ENCODE measurements at places on chromosomes 4 and X.

DNA sequence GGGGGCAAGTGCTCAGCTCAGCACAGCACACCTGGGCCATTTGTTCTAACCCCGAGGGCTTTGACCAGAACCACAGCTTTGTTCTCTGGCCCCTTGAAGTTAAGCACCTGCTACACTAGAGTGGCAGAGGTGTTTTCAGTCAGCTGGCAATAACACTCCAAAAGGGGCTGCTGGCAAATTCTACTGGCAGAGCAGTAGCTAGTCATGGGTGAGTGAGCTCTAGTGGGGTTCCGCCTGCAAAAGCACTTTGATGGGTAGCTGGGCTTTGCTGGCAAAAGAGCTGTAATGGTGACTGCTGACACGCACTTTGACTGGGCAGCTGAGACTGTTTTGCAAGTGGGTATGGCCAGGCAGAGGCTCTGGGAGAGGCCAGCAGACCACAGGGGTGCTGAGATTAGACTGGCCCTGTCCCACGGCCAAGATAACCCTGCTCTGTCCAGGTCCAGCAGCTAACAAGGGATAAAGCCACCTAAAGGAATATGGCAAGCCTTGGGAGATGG is 65.2 kb upstream of the TENT5D start:
- no peak overlapping the region for H3K4me3 ChIP-seq
- no peak overlapping the region for H3K27ac ChIP-seq
- H3K36me3 ChIP-seq, result no peaks in the 10 kb centered on the region
- no peaks in the 10 kb centered on the region for H3K27me3 ChIP-seq
- H3K4me1 ChIP-seq, result no peaks in the 10 kb centered on the region

DNA sequence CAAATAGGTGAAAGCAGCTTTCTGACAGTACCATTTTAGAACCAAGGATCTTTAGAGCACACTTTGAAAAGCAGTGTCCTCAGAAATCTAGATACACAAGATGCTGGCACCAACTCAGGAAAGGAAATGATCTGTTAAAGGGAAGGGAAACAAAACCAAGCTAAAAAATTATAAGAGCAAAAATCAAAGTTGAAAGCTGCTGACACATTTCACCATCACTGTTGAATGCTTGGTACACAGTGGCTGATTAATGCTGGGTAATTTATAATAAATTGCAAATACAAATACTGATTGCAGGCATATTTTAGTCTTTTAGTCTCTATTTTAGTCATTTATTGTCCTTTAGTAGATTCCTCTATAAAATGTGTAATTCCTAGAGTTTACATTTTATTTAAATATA is 1540.1 kb upstream of the PCDH10 start:
- H3K27ac ChIP-seq, result no peak overlapping the region
- H3K36me3 ChIP-seq, result no peaks in the 10 kb centered on the region
- DNase-seq, result no peak
- H3K4me3 ChIP-seq, result no peak overlapping the region
- H3K27me3 ChIP-seq, result no peaks in the 10 kb centered on the region
- no peaks in the 10 kb centered on the region for H3K4me1 ChIP-seq

- no peak overlapping the region for H3K27ac ChIP-seq
- no peaks in the 10 kb centered on the region for H3K4me1 ChIP-seq
- H3K36me3 ChIP-seq, result no peaks in the 10 kb centered on the region
- H3K27me3 ChIP-seq, result no peaks in the 10 kb centered on the region
- H3K4me3 ChIP-seq, result no peak overlapping the region
Observed at GRCh38 chrX:69021141-69021960, 143.9 kb downstream of the PJA1 start.

DNA sequence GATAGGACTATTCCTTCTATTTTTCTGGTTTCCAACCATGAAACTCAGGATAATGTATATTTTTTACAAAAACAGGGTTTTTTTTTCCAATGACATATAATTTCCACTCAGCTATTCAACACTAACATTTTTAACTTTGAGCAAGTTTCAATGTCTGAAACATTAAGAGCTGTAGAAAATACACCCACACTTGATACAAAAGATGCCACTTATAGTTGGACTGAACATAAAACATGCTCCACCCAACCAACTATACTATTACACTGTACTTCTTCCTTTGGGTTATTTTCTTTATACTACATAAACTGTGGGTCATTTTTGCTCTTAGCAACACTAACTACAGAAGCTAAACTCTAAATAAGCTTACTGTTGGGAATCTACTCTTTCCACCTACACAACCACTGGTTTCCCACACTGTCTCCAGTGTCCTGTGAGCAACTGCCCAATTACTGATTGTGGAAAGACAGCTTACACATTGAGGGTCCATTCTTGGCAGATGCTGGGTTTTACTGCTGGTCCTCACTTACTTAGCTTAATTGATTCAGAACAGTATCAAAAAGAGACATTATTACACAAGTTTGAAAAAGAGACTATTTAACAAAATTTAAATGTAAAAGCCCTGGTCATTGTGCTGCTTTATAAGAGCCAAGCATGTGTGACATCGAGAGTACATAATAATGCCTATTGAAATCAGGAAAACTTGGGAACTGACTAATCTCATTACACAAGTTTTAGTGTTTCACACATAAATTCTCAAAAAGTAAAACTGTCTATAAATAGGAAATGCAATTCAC is 6.3 kb downstream of the AMMECR1 start:
- no peak overlapping the region for H3K4me3 ChIP-seq
- H3K4me1 ChIP-seq, result peaks cover 1% of the 10 kb centered on the region
- H3K27me3 ChIP-seq, result no peaks in the 10 kb centered on the region
- no peaks in the 10 kb centered on the region for H3K36me3 ChIP-seq

- peaks cover 3% of the 10 kb centered on the region for H3K4me1 ChIP-seq
- H3K27me3 ChIP-seq, result no peaks in the 10 kb centered on the region
- H3K27ac ChIP-seq, result no peak overlapping the region
- no peak for DNase-seq
Observed at GRCh38 chr4:184283659-184284335, 66.1 kb upstream of the ENPP6 start.

GRCh38 chr4:122739174-122739573 is 6.7 kb downstream of the BBS12 start:
- H3K4me3 ChIP-seq, result no peak overlapping the region
- no peaks in the 10 kb centered on the region for H3K36me3 ChIP-seq
- no peak overlapping the region for H3K27ac ChIP-seq

GRCh38 chrX:40021647-40022046 is 76.1 kb downstream of the BCOR start:
- DNase-seq, result no peak
- H3K4me1 ChIP-seq, result no peaks in the 10 kb centered on the region
- H3K27me3 ChIP-seq, result no peaks in the 10 kb centered on the region
- H3K4me3 ChIP-seq, result no peak overlapping the region
- no peaks in the 10 kb centered on the region for H3K36me3 ChIP-seq

DNA sequence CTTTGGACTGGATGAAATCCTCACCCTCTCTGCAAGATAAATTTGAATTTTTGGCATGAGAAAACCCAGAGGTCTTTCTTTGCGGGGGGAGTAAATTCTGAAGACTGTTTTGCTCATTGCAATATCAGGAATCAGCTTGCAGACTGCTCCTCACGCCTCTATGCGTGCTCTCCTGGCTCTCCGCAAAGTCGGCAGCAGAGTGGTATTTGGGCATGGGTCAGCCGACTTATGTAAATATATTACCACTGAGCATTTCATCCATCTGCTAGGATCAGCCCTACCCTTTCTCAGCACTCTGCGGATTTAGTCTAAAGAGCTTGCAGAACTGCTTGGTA is 288.0 kb downstream of the ASMT start:
- H3K4me1 ChIP-seq, result no peaks in the 10 kb centered on the region
- H3K27ac ChIP-seq, result no peak overlapping the region
- H3K36me3 ChIP-seq, result no peaks in the 10 kb centered on the region
- DNase-seq, result no peak

DNA sequence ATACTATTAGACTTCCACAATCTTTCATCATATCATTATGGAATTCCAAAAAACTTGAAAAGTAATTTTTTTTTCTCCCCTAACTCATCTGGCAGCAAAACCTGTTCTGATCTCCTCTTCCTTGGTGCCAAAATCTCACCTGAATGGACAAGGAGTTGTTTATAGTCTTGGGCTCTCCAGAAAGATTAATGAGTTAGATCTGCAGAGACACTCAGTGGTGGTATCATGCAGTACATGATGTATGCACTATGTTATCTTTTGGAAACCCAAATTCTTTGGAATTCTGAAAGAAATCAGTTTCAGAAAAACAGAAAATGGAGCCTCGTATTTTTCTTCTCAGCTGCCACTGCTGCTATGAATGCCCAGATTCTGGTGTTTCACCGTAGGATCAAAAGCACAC is 11.7 kb downstream of the GPM6B start:
- H3K36me3 ChIP-seq, result no peaks in the 10 kb centered on the region
- peaks cover 2% of the 10 kb centered on the region for H3K4me1 ChIP-seq
- H3K27ac ChIP-seq, result no peak overlapping the region
- no peak overlapping the region for H3K4me3 ChIP-seq
- DNase-seq, result no peak

- no peaks in the 10 kb centered on the region for H3K27me3 ChIP-seq
- no peak overlapping the region for H3K27ac ChIP-seq
- no peak overlapping the region for H3K4me3 ChIP-seq
Observed at GRCh38 chr4:81758574-81759264, 287.0 kb upstream of the RASGEF1B start.

DNA sequence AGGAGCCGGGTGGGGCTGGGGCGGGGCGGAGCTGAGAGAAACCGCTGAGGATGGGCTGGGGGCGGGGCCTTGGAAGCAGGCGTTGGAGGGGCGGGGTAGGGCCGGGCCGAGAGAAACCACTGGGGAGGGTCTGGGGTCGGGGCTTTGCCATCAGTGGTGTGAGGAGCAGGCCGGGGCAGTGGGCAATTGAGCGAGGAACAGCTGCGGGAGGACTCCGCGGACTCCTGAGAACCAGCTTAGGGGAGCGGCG is 1.3 kb upstream of the EOLA2 start:
- 0 out of 2 replicates have a peak, but pooled peaks cover 1% of the 10 kb centered on the region for H3K4me1 ChIP-seq
- no peaks in the 10 kb centered on the region for H3K27me3 ChIP-seq
- H3K27ac ChIP-seq, result no peak overlapping the region
- H3K36me3 ChIP-seq, result no peaks in the 10 kb centered on the region

- DNase-seq, result no peak
- no peaks in the 10 kb centered on the region for H3K4me1 ChIP-seq
- H3K27me3 ChIP-seq, result no peaks in the 10 kb centered on the region
- no peaks in the 10 kb centered on the region for H3K36me3 ChIP-seq
- no peak overlapping the region for H3K27ac ChIP-seq
Observed at GRCh38 chrX:111168314-111168713, 72.3 kb downstream of the PAK3 start.

GRCh38 chrX:54808109-54808604 is 612 bp downstream of the MAGED2 start:
- H3K36me3 ChIP-seq, result peaks cover 19% of the 10 kb centered on the region
- no peaks in the 10 kb centered on the region for H3K27me3 ChIP-seq
- no peak overlapping the region for H3K27ac ChIP-seq
- DNase-seq, result no peak

- H3K36me3 ChIP-seq, result no peaks in the 10 kb centered on the region
- no peaks in the 10 kb centered on the region for H3K27me3 ChIP-seq
- no peak for DNase-seq
- H3K4me1 ChIP-seq, result peaks cover 1% of the 10 kb centered on the region
Observed at GRCh38 chr4:40563401-40563800, 66.3 kb downstream of the RBM47 start.

DNA sequence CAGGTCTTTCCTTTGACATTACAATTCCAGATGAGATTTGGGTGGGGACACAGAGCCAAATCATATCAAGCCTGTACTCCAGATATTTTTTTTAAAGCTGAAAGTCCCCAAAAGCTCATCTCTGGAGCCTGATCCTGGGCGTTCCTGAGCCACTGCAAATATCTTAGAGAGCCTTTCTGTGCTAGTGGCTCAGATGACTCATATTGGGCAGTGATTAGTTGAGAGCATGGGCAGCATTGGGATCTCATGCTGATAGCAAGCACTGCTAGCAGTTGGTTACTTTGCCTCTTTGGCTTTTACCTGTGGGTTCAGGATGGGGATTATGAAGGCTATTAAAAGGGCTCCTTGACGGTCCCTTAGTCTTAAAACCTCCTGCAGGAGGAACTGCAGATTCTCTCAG is 51.4 kb upstream of the SCRG1 start:
- no peaks in the 10 kb centered on the region for H3K27me3 ChIP-seq
- no peaks in the 10 kb centered on the region for H3K4me1 ChIP-seq
- no peak for DNase-seq
- no peak overlapping the region for H3K4me3 ChIP-seq

DNA sequence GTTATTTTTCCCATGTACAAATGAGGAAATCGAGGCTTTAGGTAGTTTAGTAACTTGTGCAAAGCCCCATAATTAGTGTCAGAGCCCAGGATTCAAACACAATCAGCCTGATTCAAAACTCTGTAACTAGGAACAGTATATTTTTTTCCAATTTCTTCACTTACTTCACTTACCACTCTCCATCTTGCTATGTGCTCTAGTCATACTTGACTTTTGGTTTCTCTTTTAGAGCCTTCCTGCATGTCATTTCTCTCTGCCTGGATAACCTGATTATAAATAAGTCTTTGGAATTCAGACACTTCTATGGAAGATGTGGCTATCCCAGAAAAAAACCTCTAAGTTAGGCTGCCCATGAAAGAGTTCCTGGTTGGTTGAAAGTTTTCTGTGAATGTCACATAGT is 22.2 kb downstream of the SATL1 start:
- H3K4me1 ChIP-seq, result no peaks in the 10 kb centered on the region
- H3K27ac ChIP-seq, result no peak overlapping the region
- no peaks in the 10 kb centered on the region for H3K36me3 ChIP-seq
- no peak overlapping the region for H3K4me3 ChIP-seq
- H3K27me3 ChIP-seq, result no peaks in the 10 kb centered on the region

DNA sequence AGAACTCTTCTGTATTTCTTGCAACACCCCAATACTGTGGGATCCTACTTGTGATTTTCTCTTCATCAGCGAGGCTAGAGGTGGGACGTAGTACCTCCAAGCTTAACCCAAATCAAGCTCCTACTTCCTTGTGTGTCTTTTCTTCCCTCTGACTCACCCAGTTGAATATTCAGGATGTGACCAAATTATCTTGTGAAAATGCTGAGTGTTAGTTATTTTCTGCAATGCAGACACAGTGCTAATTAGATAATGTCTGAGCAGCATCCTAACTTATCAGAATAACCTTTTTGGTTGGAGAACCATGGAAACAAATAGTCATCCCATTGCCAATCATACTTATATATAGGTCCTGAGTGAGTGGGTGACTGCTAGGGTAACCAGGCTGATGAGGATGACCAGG is 2.4 kb downstream of the MEPE start:
- no peak overlapping the region for H3K27ac ChIP-seq
- no peak for DNase-seq
- peaks cover 4% of the 10 kb centered on the region for H3K4me1 ChIP-seq
- no peak overlapping the region for H3K4me3 ChIP-seq
- no peaks in the 10 kb centered on the region for H3K27me3 ChIP-seq

GRCh38 chr4:110287130-110287529 is 88.7 kb upstream of the ELOVL6 start:
- DNase-seq, result no peak
- no peak overlapping the region for H3K4me3 ChIP-seq
- no peaks in the 10 kb centered on the region for H3K36me3 ChIP-seq

DNA sequence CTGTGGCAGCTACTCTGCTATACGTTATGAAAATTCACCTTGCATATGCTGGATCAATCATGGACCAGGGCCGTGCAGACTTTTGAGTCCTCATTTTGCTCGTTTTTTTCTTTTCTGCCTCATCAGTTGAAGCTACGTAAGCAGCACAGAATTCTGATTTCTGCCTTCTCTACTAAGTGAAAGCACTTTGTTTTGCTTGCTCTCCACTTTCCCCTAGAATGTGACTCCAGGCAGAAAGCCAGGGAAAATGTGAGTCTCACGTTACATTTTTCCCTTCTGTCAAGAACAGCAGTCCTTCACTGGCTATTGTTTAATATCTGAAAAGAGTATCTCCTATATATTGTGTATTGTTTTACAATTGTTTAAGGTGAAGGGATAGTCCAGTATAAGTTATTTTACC is 1840.1 kb downstream of the PCDH7 start:
- H3K36me3 ChIP-seq, result no peaks in the 10 kb centered on the region
- H3K27ac ChIP-seq, result no peak overlapping the region
- no peak for DNase-seq
- H3K4me3 ChIP-seq, result no peak overlapping the region
- H3K27me3 ChIP-seq, result no peaks in the 10 kb centered on the region
- H3K4me1 ChIP-seq, result no peaks in the 10 kb centered on the region
